ENCODE measurements at places on chromosomes 2 and 18.

DNA sequence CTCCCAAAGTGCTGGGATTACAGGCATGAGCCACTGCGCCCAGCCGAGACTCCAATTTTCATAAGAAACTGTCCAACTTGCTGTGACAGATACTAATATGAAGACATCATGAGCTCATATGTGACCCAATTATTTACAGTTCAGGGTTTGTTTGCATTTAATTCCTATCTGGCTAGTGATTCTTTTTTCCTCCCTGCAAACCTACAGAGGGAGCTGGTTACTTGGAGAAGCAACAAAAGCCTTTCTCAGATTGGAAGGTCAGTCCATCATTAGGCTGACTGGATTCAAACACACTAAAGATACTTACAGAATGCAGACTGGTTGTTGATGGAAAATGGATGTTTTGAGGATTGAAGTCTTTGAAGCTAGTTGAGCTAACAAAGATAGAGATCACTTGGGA is 176.4 kb downstream of the ANKRD44 start:
- DNase-seq = no peak

DNA sequence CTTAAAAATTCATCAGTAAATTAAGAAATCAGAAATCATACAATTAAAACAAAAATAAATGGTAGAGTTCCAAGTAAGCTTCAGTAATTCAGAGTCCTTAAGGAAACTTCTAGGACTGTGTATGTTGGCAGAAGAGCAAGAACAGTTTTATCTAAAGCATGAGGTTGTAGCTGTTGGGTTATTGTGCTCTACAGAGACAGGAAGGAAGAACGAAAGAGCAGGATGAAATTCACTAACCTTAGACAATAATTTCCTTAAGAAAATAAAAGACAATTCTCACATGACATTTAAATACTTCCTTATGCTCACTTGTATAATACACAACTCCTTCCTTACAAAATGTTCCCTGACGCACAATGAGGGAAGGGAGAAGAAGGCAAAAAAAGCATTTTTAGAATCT is 133.4 kb downstream of the STK39 start:
- peak; percentile 90 for DNase-seq

GRCh38 chr2:138267902-138268254 is 233.7 kb upstream of the SPOPL start:
- no peak for DNase-seq

DNA sequence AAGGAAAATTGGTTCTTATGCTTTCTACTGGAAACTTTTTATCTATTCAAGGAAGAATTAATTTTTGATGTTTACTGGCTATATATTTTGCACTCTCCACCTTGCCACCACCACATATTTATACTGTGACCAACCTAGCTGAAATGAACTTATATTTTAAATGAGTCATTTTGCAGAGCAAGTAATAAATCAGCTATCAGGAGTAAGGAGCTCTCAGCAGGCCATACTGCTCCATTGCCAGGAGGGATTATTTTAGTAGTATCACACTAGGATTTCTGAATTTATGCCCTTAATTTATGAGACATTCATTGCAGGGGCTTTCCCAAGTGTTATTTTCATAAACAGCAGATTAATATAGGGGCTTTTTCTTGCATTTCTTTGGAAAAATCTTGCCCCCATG is 125.8 kb upstream of the CYP1B1 start:
- no peak for DNase-seq

DNA sequence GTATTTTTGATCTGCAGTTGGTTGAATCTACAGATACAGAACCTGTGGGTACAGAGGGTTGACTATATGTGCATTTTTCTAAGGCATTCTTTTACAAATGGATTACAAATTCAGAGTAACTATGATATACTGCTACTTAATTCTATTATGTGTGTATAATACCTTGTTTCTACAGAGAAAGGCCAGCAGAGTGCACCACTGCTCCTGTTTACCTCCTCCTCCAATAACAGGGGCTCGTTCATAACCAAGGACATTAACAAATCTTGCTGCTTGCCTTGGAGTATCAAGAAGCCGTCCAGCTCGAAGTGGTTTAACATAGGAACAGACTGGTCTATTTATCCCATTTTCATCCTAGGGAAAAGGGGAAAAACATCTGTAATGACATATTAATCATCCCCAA is 16.4 kb downstream of the CEP76 start:
- DNase-seq = peak; percentile 38

DNA sequence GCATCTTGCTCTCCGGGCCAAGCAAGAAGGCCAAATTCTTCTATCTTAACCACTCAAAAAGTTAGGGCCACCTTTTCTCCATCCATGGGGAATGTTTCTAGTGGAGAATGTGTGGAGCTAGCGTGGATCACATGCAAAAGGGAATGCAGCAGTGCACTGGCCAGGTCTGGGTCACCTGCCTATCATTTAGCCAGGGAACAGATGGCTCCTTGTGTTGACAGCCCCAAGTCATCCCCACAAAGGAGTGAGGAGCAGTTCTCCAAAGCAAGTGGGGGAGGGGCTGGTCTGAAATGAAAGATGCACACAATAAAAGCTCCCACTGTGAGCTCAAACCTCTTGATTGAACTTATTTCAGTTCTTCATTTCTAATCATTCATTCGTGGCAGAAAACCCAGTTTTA is 19.1 kb downstream of the EPB41L3 start:
- DNase-seq = no peak

DNA sequence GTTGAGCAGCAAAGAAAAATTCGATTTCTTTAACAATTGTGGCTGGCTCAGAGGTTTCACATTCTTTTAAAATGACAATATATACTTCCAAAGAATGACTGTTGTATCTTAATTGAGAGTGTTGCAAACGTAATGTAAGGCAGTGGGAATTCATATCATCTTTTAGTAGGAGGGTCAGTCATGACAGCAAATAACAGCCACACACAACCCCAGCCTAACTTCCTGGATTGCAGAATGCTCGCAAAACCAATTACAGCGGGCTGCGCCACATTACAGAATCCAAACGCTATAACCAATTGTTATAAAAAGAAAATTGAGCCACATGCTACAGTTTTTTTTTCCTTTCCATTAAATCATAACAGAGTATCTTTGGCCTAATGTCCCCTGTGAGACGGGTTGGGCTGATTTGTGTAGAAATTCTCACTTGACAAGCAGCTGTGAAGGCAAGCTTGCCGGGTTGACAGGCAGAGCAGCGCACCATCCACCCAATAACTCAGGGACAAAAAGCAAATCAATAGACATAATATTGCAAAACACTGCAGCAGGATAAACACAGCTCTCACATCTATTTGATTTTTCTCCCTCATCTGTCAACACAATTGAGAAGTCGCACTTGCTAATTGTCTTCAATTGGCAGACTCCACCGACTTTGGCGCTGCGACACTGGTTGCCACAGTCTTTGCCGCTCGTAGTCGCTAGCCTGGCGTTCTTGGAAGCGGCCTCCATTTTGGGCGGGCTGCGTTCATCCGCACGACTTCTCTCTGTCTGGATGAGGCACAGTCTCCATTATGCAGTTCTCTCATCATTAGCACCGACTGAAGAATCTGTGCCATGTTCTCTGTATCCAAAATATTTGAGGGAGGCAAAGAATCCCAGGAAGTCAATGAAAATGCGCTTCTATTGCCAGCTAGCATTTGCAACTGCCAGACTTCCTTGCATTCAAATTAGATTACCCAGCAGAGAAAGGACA is 95.0 kb upstream of the CCDC68 start:
- no peak for DNase-seq

GRCh38 chr18:35455926-35456763 is 41.6 kb downstream of the INO80C start:
- DNase-seq = peak; percentile 75

DNA sequence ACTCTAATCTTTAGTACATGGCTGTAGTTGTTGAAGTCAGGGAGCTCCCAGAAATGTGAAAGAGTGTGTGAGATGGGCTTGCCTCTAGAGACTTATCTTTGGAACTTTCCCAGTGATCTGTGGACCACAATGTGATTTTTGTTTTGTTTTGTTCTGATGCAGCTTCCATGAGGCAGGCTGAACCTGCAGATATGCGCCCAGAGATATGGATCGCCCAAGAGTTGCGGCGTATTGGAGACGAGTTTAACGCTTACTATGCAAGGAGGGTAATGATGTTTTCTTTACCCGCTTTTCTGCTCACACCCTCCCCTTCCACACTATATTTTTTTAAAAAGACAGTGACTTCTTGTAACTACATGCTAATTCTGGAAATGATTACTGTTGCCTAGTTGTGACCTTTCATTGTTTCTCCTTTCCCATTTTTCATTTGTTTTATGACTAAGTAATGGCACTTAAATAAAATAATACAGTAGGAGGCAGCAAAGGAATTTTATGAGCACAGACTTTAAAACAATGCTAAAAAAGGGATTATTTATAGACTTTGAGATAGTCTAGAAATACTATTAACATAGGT is 29.3 kb downstream of the BCL2L11 start:
- peak; percentile 88 for DNase-seq

GRCh38 chr2:52539026-52539970 is 1228.3 kb upstream of the CHAC2 start:
- no peak for DNase-seq

- no peak for DNase-seq
Observed at GRCh38 chr2:20414806-20415205, 32.1 kb upstream of the RHOB start.

- DNase-seq = peak; percentile 9
Observed at GRCh38 chr18:56067969-56068671, 480.1 kb upstream of the TCF4 start.

GRCh38 chr18:54359233-54359632 is 1.5 kb downstream of the C18orf54 start:
- DNase-seq = peak; percentile 46

GRCh38 chr2:487186-488079 is 189.8 kb downstream of the TMEM18 start:
- DNase-seq = no peak

DNA sequence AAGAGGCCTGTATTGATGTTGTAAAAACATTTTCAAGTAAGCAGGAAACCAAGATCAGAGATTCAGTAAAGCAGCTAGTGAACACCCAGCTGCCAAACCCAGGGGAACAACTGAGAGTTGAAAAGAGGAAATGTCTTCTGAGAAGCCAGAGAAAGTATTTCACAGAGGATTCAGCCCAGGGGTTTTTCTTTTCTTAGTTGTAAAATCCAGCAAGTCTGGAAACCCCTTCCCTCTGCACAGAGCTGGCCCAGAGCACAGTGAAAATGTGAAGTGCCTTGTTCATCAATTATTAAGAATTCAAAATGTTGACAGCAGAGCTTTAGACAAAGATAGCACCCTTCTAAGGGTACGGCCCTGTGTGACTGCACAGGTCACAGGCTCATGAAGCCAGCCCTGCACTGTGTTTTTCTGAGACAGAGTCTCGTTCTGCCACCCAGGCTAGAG is 28.4 kb downstream of the AFF3 start:
- DNase-seq = no peak

DNA sequence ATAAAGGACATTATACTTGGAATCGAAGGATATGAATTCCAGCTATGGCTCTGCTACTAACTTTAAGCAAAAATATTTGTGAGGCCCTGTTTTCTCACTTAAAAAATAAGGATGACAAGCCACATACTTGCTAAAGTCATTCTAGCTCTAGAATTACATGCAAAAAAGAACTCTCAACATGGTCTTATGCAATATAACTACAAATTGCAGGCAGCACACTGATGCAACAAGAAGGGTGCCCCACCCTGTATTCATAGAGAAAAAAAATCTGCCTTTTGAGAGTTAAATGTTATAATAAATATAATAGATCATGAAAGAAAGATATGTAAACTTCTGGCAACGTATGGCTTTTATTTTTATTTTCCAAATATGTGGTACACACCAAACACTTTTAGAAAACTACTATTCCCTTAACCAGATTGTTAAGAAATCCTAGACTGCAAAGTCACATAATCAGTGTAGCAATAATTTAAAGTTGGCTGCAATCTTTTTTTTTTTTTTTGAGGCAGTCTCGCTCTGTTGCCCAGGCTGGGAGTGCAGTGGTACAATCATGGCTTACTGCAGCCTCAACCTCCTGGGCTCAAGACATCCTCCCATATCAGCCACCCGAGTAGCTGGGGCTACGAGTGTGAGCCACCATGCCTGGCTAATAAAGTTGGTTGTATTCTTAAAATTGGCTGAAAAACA is 40.2 kb upstream of the WDSUB1 start:
- no peak for DNase-seq

GRCh38 chr2:62029910-62030309 is 124.4 kb downstream of the COMMD1 start:
- no peak for DNase-seq

- DNase-seq = no peak
Observed at GRCh38 chr2:68365087-68365486, at the start of gene PLEK. PLEK (plus strand) TSS chr2:68365282; CDS start chr2:68365352, 70 bp downstream.

DNA sequence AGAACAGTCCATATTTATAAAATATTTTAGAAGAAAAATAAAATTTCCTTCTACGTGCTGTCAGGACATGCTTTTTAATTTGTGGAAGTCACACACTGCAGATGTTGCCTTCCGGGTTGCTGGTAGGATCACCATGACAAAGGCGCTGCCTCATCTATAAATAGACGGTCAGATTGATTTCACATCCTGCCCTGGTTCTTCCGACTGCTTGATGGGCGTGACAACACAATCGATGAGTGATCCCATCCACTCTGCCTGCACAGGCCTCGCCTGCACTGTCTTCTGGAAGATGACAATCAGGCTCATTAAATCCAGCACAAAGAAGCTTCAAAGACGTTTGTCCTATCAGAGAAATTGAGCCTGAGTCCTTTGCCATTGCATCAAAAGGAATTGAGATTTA is 318.9 kb upstream of the TRIB2 start:
- DNase-seq = no peak

DNA sequence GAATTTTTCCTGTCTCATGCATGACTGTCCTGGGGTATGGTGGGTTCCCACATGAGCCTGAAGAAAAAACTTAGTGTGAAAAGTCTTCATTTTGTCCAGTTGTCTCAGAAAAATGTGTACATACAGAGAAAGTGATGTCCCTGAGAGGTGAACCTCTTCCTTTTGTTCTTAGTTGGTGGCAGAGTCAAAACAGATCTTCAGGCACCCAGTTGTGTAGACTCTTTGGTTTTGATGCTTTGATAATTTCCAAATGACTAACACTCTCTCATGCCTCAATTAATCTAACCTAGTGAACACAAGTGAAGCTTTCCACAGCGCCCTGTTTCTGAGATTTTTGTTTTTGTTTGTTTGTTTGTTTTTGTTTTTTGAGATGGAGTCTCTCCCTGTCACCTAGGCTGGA is 273.5 kb downstream of the PIK3C3 start:
- no peak for DNase-seq

DNA sequence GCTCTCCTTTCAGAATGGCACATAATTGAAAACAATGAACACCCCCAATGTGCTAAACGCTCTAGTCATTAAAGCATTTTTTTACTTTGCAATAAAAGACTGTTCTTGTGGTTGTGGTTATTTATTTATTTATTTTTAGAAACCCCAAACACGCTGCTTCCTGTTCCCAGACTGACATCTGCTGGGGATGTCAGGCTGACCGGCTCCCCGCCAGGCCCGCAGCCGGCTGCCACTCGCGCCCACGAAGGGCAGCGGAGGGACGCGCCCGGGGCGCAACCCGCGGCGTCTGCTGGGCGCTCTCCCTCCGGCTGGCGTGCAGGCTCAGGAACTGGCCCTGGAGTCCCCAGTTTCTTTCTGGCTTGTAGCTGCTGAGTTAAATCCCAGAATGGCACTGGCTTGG is 83.1 kb upstream of the SP3 start:
- no peak for DNase-seq

GRCh38 chr2:202101026-202101579 is 28.0 kb downstream of the KIAA2012 start:
- DNase-seq = no peak

Data from endothelial cell of umbilical vein (primary cell).